Naive thymus-derived CD4-positive, alpha-beta T cell (primary cell): ENCODE measurements at places on chromosomes 16 and 17.

DNA sequence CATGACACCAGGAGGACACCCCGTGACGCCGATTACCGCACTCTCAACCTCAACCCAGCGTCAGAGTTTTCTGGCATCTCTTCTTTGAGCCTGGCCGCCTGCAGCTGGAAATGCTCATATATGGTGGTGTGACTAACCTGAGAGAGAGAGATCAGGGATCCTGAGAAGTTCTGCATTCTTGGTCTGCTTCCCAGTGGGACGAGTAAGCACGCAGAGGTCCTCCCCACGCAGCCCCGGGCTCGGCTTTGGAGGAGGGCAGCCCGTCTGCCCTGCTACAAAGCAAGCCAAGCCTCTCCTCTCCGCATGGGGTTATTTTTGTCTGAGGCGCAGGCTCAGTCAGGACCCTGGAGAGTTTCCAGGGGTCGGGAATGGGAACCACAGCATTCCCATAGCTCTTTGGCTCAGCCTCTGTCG is 16.5 kb downstream of the CRISPLD2 start:
- DNase-seq = no peak

DNA sequence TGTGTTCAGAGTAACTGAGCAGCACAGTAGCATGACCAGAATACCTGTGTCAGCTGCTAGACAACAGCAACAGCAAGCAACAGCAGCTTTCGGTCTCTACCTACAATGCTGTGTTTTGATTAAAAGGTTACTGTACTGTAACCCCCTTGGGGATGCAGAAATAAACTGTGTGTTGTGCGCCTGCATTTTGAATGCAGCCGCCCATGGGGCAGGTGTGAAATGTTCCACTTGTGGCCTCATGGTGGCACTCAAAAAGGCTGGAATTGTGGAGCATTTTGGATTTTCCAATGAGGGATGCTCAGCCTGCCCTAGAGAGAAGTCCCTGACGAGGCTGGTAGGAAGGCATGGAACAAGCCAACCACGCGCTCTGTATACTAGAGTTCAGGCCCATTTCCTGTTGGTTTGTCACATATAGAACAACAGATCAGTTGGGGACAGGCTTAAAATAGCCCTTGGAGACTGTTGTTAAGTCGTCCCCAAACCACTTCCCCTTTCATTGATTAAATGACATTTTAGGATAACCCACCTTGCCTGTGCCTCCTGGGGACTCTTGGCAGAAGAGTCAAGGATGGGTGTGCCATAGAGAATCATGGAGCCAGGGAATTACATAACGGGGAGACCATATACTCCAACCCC is 27.1 kb downstream of the SCPEP1 start:
- no peak for DNase-seq

DNA sequence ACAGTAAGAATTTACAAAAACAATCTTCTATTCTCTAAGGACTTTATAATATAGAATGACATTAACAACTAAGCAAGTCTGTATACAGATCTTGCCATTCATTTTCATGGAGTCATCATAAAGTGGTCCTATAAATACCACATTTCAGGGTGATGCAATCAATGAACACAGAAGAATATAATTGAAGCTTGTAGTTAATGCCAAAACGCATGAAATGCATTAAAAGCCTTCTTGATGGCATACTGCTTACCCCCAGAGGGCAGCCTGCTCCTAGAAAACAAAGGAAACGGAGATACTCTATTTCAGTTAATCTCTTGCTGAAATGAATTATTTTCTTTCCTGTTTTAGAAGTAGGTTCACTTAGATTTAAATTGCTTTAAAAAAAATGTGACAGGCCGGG is 45.2 kb upstream of the STAC2 start:
- no peak for DNase-seq

- DNase-seq = no peak
Observed at GRCh38 chr16:9351440-9351839, 260.0 kb downstream of the HAPSTR1 start.

GRCh38 chr16:27727941-27728340 is 178.0 kb downstream of the KATNIP start:
- no peak for DNase-seq

GRCh38 chr17:55666806-55667205 is 55.9 kb downstream of the TMEM100 start:
- no peak for DNase-seq

GRCh38 chr16:30351586-30352419 is 3.3 kb downstream of the CD2BP2 start:
- no peak for DNase-seq

DNA sequence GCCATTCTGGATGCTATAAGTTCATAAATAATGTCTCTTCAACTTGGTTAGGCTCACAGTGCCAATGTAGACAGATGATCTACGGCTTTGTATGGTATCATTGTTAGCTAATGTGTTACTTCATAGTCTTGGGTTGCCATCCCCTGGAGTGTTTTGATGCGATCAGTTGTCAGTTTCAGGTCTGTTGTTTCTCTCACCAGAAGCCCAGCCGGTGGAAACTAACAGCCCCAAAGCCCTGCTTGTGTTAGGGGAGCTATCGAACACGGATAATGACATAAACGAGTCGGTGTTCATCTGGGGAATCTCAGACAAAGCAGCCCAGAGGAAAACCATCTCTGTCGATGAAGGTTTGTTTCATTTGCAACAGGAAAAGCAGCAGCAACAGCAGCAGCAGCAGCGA is 107.4 kb upstream of the ANKFN1 start:
- DNase-seq = no peak

GRCh38 chr16:87692756-87693155 is 73.0 kb downstream of the KLHDC4 start:
- no peak for DNase-seq

GRCh38 chr17:66449418-66449977 is 147.1 kb downstream of the PRKCA start:
- no peak for DNase-seq

DNA sequence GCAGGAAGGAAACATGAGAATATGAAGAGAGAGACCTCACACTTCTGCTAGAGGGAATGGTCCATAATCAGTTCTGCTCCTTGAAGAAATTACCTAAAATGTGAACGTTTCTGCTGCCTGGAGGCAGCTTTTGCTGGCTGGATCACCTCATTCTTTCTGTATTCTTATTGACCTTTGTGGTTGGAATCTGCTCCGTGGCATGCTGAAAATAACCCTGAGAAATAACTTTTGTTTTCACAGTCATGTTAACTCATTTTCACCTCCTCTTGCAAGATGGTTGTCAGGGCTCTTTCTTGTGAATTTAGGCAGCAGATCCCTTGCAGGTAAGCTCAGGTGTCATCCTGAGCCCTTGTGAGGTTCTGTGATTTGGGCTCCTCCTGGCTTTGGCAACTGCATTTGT is 70.2 kb downstream of the IRF8 start:
- no peak for DNase-seq

- no peak for DNase-seq
Observed at GRCh38 chr17:19979917-19980770, 2.5 kb upstream of the AKAP10 start.

DNA sequence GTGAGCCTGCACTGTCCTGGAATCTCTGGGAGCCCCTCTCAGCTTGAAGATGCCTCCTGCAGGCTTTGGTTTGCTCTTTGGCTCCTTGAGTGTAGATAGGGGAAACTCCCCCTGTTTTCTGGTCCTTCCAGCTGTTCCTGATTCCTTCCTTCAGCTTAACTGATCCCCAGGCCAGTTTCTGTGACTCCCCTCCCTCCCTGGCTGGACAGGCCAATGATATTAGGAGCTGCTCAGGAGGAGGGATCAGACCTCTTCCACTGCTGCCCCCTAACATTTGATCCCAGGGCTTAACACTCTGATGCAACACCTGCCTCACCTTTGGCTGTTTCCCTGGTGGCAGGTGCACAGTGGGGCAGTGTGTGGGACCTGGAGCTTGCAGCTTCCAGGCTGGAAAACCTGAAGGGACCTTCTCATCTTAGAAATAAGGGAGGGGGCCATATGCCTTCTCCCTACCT is at the start of gene TAC4:
TSS of gene TAC4 (minus strand) at position 51 of the 455 bp plus-strand sequence. CDS start 52 bp downstream, outside the sequence.
- DNase-seq = no peak

GRCh38 chr16:82783933-82784572 is 157.3 kb downstream of the CDH13 start:
- DNase-seq = no peak

- DNase-seq = no peak
Observed at GRCh38 chr16:4270595-4270994, 2.2 kb downstream of the TFAP4 start.

DNA sequence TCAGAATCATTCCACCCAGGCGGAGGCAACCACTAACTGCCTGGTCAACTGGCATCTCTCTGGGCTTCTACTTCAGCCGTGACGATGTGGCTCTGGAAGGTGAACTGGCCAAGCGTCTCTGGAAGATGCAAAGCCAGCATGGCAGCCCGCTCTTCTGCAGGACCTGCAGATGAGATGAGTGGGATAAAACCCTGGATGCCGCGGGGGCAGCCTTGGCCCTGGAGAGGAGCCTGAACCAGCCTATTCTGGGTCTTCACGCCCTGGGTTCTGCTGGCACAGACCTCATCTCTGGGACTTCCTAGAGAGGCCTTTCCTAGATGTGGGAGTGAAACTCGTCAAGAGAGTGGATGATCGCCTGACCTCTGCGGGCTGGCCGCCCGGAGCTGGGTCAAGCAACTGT is 10.6 kb downstream of the UBB start:
- DNase-seq = no peak

DNA sequence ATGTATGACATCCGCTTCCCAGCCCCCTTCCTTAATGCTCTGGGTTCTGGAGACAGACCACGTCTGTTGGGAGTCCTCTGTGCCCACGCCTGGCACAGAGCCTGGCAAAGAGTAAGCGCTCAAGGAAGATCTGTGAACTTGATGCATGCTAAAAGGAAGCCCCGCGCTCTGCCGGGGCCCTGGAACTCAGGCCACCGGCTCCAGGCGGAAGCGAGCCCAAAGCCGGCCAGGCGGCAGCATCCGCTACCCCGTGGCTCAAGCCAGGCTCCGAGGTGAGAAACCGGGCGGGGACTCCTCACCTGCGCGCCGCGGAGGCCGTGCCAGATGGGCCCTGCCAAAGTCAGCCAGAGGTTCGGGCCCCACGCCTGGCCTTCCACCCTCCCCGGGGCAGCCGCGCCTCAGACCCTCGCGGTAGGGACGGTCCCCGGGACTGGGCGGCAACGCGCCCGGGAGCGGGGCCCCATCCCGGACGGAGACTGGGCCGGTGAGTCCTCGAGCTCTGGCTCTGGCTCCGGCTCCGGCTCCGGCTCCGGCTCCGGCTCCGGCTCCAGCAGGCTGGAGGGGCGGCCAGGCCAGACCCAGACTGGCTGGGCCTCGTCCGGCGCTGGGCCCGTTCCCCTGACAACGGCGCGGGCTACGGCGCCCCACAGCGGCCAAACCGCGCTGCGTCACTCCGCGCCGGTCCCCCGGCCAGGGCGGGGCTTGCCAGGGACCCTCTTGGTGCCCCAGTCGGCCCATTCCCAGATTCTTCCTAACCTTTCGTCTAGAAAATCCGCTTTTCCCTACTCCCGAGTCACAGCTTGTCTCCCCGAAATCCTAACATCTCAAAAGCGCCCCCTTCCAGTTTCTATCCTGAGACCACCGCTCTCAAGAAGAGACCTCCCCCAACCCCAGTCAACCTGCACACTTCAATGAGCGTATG is at the start of gene ZDHHC1:
TSS of gene ZDHHC1 (minus strand) at position 606 of the 922 bp plus-strand sequence. CDS start 8,702 bp downstream, outside the sequence.
- DNase-seq = no peak

- DNase-seq = no peak
Observed at GRCh38 chr17:77875881-77876509, 82.5 kb upstream of the TNRC6C start.

DNA sequence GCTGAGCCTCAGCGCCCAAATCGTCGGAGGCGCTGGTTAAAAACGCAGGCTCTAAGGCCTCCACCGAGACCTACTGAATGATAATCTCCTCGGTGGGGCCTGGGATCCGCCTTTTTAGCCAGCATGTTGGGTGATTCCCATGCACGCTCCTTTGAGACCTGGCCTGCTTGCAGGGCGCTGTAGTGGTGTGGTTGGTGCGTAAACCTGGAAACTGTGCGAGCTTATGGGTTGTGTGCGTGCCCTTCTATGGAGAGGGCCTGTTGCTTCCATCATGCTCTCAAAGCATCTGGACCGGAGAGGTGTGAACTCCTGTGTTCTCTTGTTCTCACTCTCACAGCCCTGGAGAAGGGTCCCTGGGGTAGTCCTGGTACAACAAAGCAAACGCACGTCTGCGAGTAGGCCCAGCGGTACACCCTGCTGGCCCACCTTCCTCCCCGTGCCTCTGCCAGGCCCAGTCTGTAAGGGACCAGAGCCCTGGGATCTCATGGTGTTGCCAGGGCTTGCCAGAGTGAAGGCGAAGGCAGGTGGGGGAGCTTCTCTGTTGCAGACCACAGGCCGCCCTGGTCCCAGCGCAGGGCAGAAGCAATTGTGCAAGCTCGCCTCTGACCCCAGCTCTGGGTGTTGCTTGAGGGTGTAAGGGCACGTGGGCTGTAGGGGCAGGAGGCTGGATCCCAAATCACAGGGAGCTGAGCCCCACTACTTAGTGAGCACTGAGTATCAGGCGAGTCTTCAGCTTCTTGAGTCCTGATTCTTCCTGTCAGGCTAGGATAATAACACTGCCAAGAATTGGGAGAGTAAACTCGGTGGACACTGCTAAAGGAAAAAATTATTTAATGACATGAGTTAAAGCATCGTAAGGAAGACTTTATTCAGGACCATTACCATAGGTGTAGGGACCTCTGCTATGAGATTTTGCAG is 879 bp upstream of the LRRC75A start:
- DNase-seq = no peak

- DNase-seq = no peak
Observed at GRCh38 chr16:75811020-75811634, 84.8 kb upstream of the CPHXL start.

GRCh38 chr16:20678242-20678641 is 19.2 kb downstream of the ACSM1 start:
- no peak for DNase-seq

- DNase-seq = no peak
Observed at GRCh38 chr16:54503011-54503855, 216.6 kb upstream of the IRX3 start.

GRCh38 chr16:65069766-65070165 is 52.1 kb downstream of the CDH11 start:
- DNase-seq = no peak

DNA sequence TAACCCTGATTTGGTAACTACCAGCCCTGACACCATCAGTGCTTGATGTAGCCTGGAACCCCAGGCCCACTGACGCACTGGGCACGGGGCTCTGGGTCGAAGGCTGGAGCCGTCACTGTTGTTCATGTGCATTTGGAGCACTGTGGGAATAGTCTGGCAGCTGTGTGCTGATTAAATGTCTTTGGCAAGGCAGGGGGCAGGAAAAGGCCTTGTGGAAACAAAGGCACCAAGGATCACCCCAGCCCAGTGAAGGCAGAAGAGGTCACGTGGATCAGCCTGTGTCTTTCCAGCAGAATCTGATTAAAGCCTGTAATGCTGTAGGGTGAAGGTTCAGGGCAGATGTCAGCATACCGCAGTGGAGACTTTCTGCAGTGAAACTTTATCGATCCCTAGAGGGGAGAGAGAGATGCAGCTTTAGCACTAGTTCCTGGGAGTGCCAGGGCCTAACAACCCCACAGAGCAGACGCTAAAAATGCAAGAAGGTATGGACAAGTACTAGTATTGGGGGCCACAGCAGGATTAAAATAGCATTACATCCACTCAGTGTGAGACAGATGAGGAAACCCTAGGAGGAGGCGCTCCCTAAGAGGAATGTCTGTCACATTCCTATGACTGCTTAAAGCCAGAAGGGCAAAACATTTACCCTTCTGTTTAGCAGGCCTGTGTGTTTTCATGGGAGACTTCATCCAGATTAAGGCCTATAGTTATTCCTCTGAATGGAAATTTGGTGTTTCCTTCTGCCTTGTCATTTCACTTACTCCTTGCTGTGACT is 9.7 kb downstream of the ZNHIT3 start:
- DNase-seq = no peak
